Stimulated activated CD4-positive, alpha-beta T cell treated with anti-CD3 and anti-CD28 coated beads, Interleukin-4, amount 100 ng/mL, for 48 hours (primary cell): ENCODE measurements at places on chromosomes 2 and 18.

DNA sequence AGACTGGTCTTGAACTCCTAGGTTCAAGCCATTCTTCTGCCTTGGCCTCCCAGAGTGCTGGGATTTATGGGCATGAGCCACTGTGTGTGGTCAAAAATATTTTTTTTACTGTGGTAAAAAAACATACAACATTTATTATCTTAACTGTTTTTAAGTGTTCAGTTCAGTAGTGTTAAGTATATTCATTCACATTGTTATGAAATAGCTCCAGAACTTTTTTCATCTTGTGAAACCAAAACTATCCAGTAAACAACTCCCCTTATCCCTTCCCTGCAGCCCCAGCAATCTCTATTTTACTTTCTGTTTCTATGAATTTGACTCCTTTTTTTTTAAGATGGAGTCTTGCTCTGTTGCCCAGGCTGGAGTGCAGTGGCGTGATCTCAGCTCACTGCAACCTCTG lies 9.3 kb downstream of the RMC1 start:
- DNase-seq, result no peak

GRCh38 chr2:55078956-55079355 lies 28.7 kb upstream of the RTN4 start:
- no peak for DNase-seq

GRCh38 chr2:79702905-79703304 lies 190.1 kb downstream of the CTNNA2 start:
- DNase-seq, result no peak

- DNase-seq, result no peak
These were observed 33.5 kb upstream of the CRIM1 start for GRCh38 chr2:36322108-36322507.

DNA sequence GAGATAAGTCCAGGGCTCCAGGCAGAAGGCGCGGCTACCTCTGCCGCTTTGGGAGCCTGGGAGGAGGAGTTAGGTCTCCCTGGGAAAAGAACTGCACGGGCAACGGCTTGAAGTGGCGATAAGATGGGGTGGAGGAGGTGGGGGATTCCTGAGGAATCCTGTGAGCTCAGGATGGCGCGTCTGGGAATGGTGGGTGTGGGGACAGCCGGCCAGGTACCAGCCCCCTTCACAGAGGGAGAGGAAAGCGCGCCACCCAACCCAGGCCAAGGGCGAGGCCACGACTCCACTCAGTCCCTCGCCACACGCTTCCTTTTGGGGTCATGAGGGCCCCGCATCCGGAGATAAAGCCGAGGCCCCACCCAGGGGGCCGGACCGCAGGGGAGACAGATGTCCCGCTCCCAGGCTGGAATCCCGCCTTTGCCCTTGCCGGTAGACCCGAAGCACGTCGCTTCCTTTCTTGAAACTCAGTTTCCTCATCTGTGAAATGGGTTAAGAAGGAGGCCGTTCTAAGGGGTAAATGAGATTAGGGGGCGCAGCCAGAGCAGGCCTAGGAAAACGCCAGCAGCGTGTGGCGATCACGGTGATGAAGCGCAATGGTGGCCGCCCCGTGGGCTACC lies 1.7 kb upstream of the CTDSP1 start:
- DNase-seq, result peak; percentile 44

DNA sequence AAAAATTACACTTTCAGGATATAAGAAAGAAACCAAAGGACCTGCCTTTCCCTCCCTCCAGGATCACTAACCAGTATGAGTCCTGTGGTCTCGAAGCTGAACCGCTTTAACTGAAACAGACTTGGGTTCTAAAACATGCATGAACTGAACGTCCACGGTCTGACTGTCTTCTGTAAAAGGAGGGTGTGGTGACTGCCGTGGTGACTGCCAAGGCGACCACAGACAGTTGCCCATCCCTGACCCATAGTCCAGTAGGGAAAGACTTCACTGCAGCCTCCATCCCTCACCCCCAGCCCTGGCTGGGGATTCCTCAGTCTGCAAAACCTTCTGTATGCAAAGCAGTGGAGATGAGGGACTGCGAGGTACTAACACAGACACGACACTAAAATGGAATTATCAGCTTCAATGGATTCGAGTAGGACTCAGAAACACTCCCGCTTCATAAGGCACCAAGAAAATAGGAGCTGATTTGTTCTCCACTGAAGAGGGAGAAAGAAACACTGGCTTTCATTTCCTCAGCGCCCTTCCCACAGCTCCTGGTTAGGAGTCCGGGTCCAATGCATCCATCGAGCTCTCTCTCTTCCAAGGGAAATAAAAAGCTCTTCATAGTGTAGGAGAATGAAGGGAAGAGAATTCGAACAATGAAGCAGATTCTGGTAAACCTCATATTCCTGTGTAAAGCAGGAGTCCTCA lies 197.2 kb downstream of the HDAC4 start:
- DNase-seq, result no peak

GRCh38 chr18:77366720-77367641 lies 117.3 kb downstream of the GALR1 start:
- no peak for DNase-seq

DNA sequence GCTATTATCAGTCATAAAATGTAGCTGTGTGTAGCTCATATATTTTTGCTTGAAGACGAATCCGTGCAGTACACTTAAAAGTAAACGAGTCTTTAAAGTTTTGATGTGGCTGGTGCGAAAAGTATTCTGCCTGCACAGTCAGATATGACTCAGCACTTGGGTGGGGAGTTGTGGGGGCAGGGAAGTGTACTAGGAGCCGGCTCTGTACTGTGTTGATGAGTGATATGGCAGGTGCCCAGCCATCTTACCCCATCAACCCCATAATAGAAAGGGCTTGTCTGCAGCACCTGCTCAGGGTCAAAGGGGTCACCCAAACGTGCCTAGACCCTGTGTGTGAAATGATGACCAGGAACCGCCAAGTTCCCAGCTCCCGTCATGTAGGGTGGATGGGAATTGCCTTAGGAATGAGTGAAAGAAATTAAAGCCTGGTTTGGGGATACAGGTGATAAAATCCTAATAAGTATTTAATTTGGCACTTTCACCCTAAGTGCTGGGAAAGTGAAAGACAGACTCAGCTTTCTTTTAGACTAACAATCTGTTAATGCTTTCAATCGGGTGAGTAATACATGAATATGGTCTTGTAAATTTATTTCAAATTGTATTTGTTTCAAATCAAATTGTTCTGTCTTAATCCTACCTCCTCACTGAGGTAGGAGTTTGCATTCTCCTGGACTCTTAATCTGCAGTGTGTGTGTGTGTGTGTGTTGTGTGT lies 48.0 kb downstream of the BCL2L11 start:
- peak; percentile 57 for DNase-seq

GRCh38 chr2:160465002-160465401 lies 28.6 kb downstream of the RBMS1 start:
- no peak for DNase-seq

- no peak for DNase-seq
These were observed 989.7 kb upstream of the CRIM1 start for GRCh38 chr2:35365859-35366258.

- no peak for DNase-seq
These were observed 33.7 kb downstream of the EN1 start for GRCh38 chr2:118813601-118814339.

DNA sequence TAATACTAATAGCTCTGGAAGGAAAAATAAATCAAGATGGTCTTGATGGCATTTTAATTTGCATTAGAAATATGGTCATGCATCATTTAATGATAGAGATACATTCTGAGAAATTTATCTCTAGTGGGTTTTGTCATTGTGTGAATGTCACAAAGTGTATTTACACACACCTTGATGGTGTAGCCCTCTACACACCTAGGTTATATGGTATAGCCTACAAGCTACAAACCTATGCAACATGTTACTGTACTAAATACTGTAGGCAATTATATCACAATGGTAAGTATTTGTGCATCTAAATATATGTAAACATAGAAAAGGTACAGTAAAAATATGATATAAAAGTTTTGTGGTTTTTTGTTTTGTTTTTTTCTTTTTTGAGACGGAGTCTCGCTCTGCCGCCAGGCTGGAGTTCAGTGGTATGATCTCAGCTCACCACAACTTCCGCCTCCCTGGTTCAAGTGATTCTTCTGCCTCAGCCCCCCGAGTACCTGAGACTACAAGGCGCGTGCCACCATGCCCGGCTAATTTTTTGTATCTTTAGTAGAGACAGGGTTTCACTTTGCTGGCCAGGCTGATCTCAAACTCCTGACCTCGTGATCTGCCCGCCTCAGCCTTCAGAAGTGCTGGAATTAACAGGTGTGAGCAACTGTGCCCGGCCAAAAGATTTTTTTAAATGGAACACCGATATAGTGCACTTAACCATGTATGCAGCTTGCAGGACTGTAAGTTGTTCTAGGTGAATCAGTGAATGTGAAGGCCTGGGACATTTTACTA lies 83.7 kb upstream of the UBXN4 start:
- DNase-seq, result peak; percentile 4

DNA sequence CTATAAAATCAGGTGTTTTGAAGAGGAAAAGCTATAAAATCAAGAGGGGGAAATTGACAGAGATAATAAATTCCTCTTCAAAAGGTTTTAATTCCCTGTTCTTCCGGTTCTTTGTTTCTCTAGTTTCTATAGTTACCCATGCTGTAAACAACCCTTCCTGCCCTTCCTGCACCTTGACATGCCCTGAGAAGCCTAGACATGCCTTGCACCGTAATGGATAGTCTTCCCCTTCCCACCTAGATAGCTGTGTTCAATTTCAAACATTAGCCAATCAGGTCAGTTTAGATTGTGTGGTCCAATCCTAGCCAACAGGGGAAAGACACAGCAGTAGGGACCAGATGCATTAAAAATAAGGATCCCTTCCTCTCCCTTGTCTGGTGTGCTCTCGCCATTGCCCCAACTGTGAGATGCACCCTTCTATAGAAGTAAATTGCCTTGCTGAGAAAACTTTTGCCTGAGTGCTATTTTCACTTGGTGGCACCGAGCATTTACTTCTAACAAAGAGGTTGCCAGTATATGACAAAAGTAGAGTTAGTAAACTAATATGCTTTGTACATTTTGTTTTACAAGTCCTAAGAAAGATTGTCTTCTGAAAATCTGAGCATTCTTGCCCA lies 27.1 kb downstream of the SULT1C4 start:
- DNase-seq, result no peak

DNA sequence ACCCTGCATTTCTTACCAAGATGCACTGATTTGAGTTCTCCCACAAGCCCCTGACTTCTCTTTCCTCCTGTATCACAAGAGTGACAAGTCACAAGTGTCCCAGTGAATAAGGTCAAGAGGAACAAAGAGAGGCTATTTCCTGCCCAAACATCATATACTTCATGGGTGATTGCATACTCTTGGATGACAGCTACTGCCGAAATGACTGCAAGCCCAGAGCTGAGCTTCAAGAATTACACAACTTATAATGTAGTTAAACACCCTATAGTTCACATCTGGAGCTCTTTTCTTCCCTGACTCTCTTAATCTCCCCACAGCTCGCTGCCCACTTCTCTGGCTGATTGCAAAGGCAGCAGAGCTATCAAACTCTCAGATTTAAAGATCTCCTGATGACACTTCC lies 289.7 kb upstream of the PARD3B start:
- no peak for DNase-seq
